Left cardiac atrium (tissue), 4 donors: ENCODE measurements at places on chromosomes 12 and 14. TPM values are rescaled to one million over a fixed set of nuclear protein-coding genes. Genes with fewer than 3 reads are reported as not detected.

DNA sequence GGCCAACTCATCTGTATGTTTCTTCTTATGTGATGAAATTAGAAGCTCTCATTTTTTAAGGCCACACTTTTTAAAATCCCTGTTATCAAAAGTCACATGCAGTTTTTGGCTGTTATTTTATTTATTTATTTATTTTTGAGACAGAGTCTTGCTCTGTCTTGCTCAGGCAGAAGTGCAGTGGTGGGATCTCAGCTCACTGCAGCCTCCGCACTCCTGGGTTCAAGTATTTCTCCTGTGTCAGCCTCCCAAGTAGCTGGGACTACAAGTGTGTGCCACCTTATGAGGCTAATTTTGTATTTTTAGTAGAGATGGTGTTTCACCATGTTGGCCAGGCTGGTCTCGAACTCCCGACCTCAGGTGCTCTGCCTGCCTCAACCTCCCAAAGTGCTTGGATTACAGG is 1434.5 kb downstream of the LRFN5 start:
- DNase-seq, result no peak

GRCh38 chr12:19128485-19128884 is 1.0 kb upstream of the PLEKHA5 start:
- no peak for DNase-seq

- peak; percentile 40 for DNase-seq
These were observed at the start of gene HAL for GRCh38 chr12:95996034-95996658. Gene HAL (minus strand): TSS chr12:95996344. CDS start chr12:95995910, 434 bp downstream.

Gene KNTC1
- total RNA-seq, result 5.7 TPM

Gene MARK3
- 68.7 TPM for total RNA-seq
